ENCODE measurements at places on chromosomes 2 and 18.

DNA sequence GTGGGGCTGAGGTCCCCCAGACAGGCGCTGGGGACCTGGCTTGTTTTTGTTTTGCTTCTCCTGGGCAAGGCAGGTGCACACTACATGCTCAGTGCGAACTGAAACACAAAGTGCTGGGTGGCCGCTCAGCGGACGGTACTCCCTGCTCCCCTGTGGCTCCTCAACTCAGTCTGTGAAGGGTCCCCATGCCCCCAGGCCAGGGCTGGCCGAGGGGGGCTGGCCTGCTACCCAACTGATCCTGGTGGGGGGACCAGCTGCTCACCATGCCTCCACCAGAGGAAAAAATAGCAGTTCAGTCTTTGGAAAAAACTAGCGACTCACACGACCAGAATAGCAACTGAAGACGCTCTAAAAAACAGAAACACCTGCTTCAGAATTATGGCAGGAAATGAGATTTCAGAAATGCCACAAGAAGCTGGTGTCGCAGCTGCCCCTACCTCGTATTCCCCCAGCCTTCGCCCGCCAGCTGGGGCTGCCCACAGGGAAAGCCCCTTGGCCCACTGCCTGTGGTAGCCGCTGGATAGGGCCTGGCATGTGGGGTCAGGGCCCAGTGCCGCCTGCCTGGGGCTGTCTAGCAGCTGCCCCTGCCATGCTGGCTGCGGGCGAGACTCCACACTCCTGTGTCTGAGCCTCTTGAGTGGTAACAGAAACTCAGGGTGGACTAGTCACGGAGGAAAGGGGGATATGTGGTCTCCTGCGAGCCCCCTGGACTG is 43.7 kb downstream of the MEX3C start:
- no peak for DNase-seq

- no peak for DNase-seq
These were observed 396.0 kb downstream of the SOCS6 start for GRCh38 chr18:70684821-70685220.

DNA sequence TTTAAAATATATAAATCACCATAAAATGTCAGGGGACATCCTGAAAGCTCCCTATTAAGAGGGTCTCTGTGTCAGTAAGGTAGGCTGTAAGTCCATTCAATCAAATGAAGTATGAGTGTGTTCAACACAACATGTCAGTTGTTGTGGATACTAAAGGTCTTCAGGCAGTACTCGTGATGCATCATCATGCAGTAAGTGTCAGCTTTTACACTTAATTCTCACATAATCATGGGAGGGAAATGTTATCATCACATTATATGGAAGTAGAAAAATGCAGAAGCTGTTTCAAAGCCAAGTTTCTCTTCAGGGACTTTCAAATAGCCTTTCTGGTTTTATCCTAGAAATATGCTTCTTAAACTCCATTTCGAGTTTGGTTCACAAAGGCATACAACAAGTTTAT is 477.1 kb upstream of the ID2 start:
- no peak for DNase-seq

GRCh38 chr18:74171910-74172606 is 23.7 kb downstream of the TIMM21 start:
- DNase-seq: no peak

DNA sequence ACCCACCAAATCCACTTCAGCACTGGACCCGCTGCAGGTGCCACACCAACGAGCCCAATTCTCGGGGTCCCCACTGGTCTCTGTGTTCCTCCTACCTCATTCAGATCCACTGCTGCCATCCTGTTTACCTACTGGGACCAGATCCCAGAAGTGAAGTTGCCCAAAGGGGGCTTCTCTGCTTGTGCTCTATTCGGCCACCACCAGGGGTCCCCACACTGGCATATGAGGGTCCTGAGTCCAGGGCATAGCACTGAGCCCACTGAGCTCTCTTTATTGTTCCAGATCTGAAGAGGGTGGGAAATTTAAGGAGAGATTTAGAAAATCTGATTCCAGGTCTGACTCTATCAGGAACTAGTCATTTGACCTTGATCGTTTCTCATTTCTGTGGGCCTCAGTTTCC is 2.4 kb downstream of the GPR45 start:
- peak; percentile 82 for DNase-seq

DNA sequence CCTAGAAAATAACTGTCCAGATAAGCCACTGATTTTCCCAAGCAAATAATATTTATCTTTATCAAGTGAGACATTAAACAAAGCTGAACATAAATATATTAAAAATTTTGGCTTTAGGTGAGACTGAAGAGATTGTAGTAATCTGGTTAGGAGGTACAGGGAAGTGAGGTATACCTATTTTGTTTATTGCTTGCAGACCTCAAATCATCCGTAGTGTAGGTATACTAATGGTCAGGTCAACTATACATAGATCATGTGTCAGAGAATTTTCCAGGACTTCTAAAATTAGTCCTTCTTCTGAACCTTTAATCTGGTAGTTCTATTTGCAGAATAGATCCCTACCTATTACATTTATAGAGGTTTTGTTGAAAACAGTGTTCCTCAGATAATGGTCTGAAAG is 41.5 kb downstream of the SP140 start:
- no peak for DNase-seq
